ENCODE measurements at places on chromosomes 5 and 9. TPM values are rescaled to one million over a fixed set of nuclear protein-coding genes. Genes with fewer than 3 reads are reported as not detected.

GABRA6 gene
- not detected for total RNA-seq

DNA sequence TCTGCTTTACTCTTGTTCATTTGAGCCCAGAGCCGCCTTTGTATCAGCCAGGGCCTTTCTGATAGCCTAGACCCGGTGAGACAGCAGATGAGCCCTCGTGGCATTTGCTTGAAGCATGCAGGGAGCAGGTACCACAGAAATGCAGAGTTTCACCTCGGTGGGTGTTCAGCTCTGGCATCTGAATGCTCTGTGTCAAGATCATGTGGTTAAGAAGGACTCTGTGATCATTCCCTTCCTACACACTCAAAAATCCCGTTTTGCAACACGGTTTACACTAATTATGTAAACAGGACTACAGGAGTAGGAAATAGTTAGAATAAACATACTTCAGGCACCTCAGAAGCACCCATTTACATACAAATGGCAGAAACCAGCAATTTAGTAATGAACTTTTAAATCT is 67.2 kb downstream of the MVB12B start:
- no peak for DNase-seq

SSNA1 gene
- total RNA-seq, result 53.1 TPM

DNA sequence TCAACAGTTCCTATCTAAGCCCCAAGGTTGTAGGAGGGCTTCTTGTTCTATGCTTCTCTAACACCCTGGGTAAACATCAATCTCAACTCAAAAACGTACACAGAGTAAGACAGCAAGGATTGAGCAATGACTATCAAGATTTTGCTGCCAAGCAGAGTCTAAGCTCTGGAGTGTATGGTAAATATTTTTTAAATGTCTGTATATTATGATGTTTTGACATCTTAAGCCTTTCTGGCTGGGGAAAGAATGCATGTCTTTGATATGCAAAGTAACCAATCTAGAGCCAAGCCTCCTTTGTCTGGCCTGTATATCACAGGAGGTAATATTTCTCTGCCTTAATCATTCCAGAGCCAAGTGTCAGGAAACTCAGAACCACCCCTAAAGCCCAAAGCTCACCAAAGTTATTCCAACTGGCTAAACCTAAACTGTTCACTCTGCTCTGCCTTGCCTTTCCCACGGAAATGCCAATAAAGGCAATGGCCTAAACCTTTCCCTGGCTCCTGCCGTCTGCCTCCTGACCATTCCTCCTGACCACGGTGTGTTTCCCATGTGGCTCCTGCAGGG is 45.2 kb downstream of the YIPF5 start:
- no peak for DNase-seq

GRCh38 chr5:136446565-136446964 is 81.2 kb upstream of the TRPC7 start:
- DNase-seq, result no peak

DNA sequence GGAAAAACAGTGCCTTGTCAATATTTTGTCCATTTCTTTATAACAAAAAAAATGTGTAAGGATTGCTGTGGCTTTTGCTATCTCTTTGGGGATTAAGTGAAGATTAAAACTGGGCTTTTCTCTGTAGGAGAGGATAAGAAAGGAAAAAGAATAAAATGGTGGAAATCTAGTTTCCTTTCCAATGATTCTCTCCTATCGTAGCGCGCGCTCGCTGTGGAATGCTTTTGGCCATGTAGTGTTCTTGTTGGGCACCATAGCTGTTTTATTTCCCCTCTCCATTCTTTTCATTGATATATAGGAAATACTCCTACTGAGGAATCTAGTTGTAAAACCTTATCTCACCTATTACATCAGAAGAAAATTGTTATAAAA is 1.5 kb downstream of the STXBP1 start:
- no peak for DNase-seq

GRCh38 chr5:94691291-94691690 is 72.8 kb downstream of the SLF1 start:
- no peak for DNase-seq

GRCh38 chr9:129126749-129127618 is 15.8 kb downstream of the PTPA start:
- DNase-seq, result no peak
